ENCODE measurements at places on chromosomes 12 and 14.
A peak's percentile ranks its signal among the peaks of the same experiment; 100 is the strongest.

DNA sequence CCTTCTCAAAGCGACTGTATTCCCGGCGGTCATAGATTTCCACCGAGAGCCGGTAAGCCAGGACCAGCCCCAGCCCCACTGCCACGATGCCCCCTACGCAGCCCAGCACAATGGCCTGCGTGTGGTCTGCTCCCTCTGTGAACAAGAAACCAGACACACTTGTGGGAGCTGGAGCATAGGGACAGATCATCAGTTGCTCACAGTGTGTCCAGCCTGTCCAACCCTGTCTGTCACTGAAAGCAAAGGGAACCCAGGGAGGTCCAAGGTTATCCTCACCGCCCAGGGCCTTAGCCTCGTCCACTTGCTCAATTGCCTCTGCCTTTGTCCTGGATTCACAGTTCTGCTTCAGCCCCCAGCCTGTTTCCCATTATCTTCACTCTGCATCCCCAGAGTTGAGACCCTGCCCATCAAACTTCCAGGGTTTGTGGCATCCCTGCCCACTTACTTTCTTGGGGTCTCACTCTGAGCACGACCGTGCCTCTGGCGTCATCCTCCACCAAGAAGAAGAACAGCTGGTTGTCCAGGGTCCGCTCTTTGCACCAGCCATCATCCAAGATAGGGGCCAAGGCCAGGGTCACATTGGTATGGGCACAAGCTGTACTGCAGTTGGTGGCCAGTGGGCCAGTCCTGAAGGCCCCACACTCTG, 11.3 kb upstream of the CSAD start:
- DNase-seq: no peak

GRCh38 chr14:28608851-28609828, 157.4 kb upstream of the FOXG1 start:
- DNase-seq: no peak

- DNase-seq: no peak
Observed at GRCh38 chr12:50660425-50660822, 103.5 kb upstream of the ATF1 start.

DNA sequence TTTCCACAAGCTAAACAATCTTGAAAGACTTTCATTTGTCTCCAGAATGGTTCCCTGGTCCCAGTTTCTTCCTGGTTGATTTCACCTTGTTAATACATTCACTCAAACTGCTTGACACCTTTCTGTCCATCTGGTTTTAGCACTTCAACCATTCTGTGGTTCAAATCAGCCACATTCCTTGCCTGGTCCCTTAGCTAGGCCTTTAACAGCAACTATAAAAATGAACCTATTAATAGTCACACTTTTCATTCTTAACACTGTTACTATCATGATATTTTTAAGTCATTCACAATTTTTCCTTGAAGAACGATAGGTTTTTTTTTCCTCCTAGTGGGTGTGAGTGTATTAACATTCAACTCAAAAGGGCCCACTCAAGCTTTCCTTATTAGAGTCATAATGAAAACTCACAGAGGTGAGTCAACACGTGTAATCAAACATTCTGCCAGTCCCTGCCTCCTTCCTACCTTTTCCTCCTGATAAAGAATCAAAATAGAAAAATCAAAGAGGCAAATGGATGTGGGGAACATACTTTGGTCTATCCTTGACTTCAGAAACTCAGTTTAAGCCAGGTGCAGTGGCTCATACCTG, 34.4 kb upstream of the CCNT1 start:
- DNase-seq: peak; percentile 3

DNA sequence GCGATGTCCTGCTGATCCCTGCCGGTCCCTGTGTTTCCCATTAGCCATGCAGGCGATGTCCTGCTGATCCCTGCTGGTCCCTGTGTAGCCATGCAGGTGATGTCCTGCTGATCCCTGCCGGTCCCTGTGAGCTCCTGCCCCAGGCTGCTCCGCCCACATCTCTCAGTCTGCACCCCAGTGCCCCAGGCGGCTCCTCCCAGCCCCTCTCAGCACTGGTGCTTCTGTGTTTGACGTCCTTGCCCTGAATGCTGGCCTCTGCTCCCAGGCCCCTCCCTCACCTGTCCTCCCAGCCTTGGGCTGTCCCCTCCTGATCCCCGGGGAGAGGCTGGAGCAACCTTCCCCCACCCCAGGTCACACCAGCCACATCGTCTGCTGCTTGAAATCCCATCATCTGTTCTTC, 41.4 kb upstream of the TEX22 start:
- no peak for DNase-seq

- DNase-seq: no peak
Observed at GRCh38 chr14:68405961-68406360, 386.9 kb downstream of the ZFP36L1 start.

GRCh38 chr12:2075508-2076195, 22.9 kb downstream of the CACNA1C start:
- DNase-seq: no peak

GRCh38 chr12:65899241-65899640, 75.0 kb downstream of the HMGA2 start:
- DNase-seq: no peak

GRCh38 chr14:51868405-51868804, 8.0 kb downstream of the GNG2 start:
- DNase-seq: no peak

- DNase-seq: no peak
Observed at GRCh38 chr12:91744597-91744996, 401.0 kb downstream of the BTG1 start.

DNA sequence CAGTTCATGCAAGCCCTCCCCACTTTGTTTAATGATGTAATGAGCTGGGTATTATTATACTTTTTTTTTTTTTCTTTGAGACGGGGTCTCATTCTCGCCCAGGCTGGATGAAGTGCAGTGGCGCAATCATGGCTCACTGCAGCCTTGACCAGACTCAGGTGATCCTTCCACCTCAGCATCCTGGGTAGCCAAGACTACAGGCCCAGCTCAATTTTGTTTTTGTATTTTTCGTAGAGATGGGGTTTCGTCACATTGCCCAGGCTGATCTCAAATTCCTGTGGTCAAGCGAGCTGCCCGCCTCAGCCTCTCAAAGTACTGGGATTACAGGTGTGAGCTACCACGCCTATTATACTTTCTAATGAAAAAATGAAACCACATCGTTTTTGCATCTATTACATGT, 4.5 kb upstream of the DCAF11 start:
- no peak for DNase-seq

DNA sequence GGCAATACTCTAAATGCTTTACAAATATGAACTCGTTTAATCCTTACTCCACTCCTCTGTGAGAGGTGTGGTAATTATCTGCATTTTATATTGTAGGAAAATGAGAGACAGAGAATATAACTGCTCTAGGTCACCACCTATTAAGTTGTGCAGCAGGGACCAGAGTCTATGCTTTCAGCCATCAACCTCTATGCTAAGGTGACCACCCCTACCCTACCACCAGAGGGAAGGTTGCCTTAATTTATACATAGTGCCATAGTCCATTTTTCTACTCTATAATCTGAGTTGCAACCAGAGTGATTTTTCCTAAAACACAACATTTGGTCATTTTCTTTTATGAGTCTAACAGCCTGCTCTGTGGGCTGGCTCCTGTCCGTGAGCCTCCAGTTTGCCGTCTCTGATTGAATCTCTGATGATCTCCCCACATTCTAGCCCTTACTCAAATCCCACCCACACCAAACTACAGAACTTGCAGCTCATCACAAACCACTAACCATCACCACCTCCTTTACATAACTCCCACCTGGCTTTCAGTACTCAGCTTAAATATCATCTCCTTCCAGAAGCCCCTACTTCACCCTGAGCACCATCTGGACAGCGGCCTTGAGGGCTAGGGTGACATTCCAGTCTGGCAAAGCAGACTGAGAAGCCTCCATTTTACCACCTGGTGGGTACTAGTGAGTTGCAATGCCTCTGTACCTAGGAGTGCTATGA, 126.6 kb downstream of the PPM1H start:
- no peak for DNase-seq

DNA sequence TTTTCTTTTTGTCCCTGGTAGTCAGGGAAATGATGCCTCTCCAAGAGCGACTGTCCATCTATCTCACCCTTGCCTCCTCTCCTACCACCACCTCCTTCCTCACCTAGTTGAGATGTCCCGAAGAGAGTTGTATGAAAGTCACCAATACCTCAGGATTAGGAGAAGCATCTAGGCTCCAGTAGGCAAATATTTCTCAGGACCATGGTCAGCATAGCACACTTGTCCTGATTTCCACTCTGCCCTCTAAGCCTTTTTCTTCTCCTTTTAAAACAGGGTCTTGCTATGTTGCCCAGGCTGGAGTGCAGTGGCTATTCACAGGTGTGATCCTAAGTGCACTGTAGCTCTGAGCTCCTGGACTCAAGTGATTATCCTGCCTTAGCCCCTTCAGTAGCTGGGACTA, 268.4 kb upstream of the PELI2 start:
- no peak for DNase-seq

DNA sequence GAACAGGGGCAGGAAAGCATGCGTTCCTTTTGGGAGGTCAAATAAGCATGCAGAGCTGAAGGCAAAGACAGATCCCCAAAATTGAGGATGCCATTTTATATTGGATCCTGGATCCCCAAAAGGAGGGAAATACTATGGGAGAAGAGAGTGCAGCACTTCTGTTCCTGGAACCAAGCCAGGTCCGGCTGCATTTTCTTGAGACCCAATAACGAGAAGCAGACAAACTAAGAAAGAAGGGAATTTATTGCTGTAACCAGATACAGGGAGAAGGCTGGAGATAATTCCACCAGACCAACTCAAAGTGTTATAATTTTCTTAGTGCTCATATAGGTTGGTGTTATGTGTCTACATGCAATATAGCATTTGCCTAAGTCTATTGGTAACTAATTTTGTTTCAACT, 60.8 kb downstream of the PDE6H start:
- DNase-seq: no peak

- DNase-seq: no peak
Observed at GRCh38 chr14:106691601-106692291, 1165.4 kb downstream of the TMEM121 start.

DNA sequence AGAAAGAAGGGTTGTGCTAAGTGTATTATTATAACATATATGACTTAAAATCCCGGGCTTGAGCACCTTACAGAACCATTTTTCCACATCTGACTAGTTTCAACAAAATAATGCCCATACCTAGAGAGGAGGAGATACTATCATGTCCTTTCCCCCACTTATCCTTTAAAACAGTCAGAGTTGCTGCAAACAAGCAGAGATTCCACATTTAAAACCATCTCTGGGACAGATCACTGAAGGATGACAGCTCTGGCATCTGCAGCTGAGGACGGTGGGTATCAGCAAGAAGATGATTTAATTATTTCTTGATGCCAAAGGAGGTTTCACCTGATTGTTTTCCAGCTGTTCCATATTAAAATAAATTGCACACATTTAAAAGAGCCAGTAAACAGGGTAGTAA, 328.0 kb upstream of the TMTC1 start:
- no peak for DNase-seq

GRCh38 chr14:103232031-103232808, 101.8 kb upstream of the EIF5 start:
- no peak for DNase-seq

GRCh38 chr12:92105676-92106075, 40.0 kb downstream of the BTG1 start:
- DNase-seq: no peak

DNA sequence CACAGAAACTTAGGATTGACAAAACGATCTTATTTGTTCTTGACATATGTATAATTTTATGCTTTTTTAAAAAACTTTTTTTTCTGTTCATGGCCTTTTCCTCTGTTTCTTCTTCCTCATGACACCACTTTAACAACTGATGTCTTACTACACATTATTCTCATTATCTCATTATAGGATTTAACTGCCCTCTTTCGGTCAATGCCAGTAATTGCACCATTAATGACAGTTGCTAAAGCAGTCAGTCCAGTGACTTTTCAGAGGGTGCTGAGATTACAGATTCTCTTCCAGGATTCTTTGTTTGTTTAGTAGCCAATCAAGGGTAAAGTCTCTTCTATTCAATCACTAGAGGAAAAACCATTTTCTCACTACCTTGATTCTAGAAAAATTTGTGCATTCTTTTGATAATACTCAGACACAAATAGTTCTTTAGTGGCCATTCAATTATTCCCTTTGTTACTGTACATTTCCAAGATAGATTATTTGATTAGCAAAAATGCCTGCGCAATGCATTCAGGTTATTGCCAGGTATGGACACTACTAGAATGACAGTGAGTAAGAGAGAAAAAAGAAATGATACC, 50.1 kb downstream of the KLRG1 start:
- DNase-seq: no peak

DNA sequence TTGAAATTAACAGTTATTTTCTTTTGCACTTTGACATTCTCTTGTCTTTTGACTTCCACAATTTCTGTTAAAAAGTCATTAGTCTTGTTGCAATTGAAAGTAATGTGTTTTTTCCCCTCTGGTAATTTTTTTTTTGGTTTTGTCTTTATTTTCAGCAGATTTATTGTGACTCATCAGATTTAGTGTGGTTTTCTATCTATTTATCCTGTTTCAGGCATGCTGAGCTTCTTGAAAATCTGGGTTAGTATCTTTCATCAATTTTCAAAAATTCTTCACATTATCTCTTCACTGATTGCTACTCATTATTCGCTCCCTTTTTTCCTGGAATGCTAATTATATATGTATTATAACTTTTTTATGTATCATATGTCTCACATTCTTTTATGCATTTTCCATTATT, 15.3 kb upstream of the NTF3 start:
- DNase-seq: no peak

- no peak for DNase-seq
Observed at GRCh38 chr14:95480109-95480886, 36.2 kb downstream of the SYNE3 start.

- DNase-seq: no peak
Observed at GRCh38 chr14:26190646-26191045, 407.2 kb downstream of the NOVA1 start.

DNA sequence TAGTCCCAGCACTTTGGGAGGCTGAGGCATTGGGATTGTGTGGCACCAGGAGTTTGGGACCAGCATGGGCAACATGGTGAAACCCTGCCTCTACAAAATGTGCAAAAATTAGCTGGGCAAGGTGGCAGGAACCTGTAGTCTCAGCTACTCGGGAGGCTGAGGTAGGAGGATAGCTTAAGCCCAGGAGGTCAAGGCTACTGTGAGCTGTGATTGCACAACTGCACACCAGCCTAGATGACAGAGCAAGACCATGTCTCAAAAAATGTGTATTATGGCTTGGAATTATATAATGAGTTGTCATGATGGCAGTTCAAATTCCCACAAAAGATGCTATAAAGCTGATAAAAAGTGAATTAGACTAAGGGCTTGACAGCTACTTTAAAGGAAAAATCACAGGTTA, 20.6 kb upstream of the TMPRSS12 start:
- no peak for DNase-seq

DNA sequence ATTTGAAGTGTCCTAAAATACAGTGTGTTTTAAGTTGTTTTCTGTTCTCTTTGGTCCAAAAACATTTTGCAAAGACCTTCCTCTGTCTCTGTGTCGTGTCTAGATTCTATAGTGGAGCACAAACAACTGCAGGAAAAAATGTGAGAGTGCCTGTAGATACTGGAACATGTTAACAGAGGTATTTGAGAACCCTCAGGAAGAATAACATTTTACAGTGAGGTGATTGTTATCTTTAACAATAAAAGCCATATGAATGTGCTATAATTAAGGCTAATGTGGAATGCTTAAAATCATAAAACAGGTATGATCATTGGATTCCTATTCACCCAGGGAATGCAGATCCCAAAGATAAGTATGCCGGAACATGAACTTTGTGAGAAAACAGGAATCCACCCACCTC, 98.0 kb downstream of the SAMD4A start:
- no peak for DNase-seq
